ENCODE measurements at places on chromosomes 12 and 14.

DNA sequence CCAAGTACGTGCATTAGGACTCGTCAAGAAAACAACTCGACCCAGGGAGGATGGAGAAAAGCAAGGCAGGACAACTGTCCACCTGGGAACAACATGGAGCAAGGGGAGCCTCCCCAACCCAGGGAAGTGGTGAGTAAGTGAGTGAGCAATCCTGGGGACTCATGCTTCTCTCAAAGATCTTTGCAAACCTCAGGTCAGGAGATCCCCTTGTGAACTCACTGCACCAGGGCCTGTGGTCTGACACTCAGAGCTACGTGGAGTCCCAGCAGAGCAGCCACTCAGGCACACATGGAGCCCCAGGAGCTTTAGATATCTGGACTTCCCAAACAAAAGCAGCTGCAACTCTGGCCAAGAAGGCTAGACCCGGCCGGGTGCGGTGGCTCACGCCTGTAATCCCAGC is 12.2 kb upstream of the OR5AU1 start:
- DNase-seq: no peak

DNA sequence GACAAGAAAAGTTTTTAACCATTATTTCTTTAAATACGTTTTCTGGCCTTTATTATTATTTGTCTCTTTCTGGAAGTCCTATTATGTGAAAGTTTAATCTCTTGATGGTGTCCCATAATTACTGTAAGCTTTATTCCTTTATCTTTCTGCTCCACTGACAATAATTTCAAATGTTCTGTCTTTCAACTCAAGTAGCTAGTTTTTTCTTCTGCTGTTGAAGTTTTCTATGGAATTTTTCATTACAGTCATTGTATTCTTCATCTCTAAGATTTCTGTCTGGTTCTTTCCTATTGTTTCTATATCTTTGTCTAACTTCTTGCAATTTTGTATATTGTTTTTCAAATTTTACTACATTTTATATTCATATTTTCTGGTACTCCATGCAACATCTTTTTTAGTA is 173.6 kb upstream of the MGAT4C start:
- DNase-seq: no peak

- no peak for DNase-seq
Observed at GRCh38 chr12:3214526-3215365, 137.6 kb downstream of the TSPAN9 start.

GRCh38 chr12:569803-570434 is 93.3 kb downstream of the NINJ2 start:
- DNase-seq: peak; percentile 79

DNA sequence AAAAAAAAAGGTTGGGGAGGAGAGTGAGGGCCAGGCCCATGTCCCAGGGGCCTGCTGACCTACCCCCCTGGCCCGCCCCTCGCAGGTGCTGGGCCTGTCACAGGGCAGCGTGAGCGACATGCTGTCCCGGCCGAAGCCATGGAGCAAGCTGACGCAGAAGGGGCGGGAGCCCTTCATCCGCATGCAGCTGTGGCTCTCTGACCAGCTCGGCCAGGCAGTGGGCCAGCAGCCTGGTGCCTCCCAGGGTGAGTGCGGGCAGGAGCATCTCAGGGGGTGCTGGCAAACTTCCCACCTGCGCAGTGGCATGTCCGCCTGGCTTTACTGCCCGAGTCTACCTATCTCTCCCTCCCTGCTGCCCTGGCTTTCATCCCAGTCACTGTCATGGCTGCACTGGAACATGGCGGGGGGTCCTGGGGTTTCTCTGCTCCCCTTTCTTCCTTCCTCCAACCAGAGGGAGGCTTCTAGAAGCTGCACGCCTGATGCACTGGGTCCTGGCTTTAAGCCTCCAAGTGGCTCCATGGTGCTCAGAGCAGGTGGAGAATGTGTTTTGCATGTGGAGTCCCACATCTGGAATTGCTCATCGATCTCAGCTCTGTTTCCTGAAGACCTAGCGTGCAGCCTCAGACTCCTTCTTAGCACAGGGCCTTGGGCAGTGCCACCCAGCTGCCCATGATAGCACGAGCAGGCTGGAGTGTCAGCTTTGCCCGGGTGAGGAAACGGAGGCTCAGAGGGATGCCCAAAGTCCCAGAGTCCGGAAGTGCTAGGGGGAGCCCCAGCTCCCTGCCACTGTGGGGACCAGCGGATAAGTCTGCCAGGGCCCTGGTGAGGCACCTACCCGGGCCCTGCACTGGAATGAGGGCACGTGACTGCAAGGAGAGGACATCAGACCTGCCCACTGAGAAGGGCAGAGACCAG is 46.3 kb downstream of the PHETA1 start:
- DNase-seq: no peak

GRCh38 chr12:27331291-27331926 is 1.2 kb upstream of the BMAL2 start:
- DNase-seq: peak; percentile 9

DNA sequence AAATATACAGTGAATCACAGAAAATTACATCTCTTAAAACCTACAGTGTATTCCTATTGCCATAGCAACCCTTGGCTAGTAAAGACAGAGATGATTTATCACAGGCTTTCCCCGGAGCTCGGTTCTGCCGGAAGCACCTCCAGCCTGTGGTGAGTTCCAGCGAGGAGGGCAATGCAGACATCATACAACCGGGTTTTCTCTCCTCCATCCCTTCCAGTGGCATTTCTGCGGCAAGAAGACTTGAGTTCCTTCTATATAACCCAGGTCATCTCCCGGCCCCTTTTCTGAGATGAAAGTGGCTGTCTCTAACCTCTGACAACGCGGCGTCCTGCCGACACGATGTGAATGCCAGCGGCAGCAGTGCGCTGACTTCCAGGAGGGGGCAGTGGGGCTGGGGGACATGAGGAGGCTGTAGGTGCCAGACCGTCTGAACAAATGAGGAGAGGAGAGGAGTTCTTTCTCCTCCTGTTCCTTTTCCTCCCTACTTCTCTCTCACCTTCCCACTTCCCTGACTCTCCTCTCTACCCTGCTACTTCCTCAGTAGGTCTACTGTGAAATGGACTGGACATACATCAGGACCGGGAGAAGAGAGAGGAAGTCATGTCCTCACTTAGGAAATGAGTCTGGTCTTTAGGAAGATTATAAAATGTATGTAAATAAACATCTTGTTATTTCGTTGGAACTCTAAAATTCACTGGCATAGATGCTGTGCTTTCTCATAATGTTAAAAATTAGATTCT is 68.6 kb upstream of the MAX start:
- DNase-seq: peak; percentile 8

DNA sequence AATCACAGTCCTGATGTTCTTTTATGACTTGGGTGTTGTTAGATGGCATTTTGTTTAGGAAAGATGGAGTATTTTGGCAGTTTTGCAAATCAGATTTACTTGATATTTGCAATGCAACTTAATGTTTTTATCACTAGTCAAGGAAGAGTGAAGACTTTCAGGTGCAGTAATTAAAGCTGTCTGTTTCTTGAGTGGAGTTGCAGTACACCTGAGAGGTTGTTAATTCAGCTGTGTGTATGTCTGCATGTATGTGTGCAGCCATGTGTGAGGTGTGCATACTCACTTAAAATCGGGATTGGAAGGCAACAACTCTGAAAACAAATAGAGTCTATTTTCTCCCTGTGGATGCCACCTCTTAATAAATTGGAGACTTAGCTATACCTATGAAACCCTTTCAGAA is 94.5 kb downstream of the RMST start:
- no peak for DNase-seq

DNA sequence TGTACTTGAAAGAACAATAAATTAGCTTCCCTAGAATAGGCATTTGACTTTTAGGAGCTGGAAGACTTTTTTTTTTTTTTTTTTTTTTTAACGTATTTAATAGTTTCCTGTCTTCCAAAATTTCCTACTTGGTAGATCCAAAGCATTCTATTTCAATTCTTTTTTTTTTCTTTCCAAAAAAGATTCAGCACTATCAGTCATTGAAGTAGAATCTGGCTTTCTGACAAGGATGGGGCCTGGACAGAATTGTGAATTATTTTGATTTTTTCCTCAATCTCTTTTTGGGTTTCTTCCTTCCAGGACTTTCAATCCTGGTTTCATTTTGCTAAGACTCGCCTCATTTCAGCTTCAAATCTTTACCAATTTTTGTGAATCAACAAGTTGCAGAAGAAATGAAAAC is 21.2 kb downstream of the GNG2 start:
- DNase-seq: no peak

Data from stimulated activated CD4-positive, alpha-beta T cell treated with anti-CD3 and anti-CD28 coated beads, Interleukin-2, amount 100 ng/mL, for 4 hours (primary cell).